ENCODE measurements at places on chromosomes 11 and 22.

- no peak for DNase-seq
These were observed 150.9 kb downstream of the CRYBB2 start for GRCh38 chr22:25370322-25370721.

DNA sequence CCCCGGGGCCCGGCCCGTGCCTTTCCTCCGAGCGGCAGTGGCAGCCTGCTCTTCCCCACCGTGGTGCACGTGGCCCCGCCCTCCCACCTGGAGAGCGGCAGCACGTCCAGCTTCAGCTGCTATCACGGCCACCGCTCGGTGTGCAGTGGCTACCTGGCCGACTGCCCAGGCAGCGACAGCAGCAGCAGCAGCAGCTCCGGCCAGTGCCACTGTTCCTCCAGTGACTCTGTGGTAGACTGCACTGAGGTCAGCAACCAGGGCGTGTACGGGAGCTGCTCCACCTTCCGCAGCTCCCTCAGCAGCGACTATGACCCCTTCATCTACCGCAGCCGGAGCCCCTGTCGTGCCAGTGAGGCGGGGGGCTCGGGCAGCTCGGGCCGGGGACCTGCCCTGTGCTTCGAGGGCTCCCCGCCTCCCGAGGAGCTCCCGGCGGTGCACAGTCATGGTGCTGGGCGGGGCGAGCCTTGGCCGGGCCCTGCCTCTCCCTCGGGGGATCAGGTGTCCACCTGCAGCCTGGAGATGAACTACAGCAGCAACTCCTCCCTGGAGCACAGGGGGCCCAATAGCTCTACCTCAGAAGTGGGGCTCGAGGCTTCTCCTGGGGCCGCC is 11.9 kb downstream of the C22orf31 start:
- no peak for DNase-seq

DNA sequence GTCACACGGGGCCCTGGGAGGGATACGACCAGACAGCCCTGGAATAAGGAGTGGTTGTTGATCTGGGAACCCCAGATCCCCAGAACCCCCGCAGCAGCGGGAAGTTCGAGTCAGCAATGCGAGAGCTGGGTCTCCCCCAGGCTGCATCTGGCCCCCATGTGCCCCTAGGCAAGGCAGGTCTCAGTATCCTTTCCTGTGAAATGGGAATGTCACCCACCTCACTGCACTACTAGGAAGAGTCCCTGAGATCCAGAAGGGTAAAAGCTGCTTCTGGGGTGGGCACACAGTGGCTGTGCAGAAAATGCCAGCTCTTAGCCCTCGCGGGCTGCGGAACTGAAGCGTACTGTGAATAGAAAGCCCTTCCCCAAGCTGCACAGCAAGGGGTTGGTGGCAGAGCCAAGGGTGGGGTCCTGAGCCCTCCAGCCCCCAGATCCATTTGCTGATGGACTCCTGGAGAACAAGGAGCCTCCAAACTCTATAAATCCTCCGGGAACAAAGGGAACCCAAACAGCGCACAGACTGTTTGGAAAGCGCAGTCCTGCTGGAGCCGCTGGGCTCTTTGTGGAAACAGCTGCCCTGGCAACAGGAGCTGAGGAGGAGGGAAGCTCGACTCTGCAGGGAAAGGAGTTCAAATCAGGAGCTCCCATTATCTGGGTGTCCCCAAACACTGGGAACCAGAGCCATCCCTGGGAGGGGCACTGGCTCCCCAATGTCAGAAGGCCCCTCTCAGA is 68.2 kb upstream of the SHISAL1 start:
- DNase-seq: no peak

DNA sequence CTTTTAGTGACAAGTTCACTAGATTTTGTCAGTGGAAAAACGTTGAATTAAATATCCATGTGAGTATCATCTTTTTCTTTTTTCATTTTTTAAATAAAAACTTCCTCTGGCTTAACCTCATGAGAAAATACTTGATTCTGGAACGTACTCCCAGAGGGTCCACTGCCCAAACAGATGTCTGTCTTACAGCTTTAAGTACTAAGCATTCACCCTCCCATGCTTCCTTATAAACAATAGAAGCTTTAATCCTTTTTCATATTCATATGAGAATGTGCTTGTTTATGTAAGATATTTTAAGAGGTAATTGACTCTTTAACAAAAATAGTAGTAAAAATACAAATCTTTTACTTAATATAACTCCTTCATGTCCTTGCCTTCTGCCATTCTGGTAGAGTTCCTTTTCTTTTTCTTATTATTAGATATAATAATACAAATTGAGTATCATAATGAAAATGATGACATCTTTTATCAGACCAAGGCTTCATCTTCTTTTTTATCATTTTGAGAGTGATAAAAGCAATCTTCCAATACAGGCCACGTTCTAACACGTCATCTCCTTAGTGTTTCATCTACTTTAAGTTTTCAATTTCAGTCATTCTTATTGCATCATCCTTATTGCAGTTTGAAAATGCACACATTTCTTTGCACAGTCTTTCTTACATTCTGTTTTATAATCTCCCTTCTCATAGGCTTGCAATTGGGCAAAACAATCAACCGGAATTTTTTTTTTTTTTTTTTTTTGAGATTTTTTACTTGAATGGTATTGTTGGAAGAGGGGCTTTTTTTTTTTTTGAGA is 69.5 kb upstream of the MYO18B start:
- DNase-seq: no peak

GRCh38 chr11:30424844-30425243 is 101.9 kb downstream of the ARL14EP start:
- DNase-seq: no peak

GRCh38 chr22:44086271-44087088 is 62.4 kb downstream of the PARVB start:
- no peak for DNase-seq

DNA sequence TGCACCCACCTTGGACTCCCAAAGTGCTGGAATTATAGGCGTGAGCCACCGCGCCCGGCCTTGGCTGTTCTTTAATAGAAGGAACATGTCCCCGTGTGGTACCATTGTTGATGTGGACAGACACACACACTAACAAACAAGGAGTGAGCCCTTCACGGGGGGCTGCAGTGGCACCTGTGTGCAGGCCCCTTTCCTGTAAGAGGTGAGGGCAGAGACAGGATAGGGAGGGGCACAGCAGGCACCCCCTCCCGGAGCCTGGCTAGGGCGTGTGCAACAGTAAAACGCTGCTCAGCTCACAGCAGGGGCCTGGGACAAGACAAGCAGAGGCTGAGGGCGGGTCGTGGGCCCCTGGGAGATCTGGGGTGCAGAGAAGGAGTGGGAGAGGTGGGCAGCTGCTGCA is 37.8 kb downstream of the GRIK4 start:
- DNase-seq: no peak

GRCh38 chr22:49418943-49419342 is 408.7 kb downstream of the BRD1 start:
- no peak for DNase-seq

- DNase-seq: no peak
These were observed 810.7 kb downstream of the TBC1D22A start for GRCh38 chr22:47573141-47573540.

DNA sequence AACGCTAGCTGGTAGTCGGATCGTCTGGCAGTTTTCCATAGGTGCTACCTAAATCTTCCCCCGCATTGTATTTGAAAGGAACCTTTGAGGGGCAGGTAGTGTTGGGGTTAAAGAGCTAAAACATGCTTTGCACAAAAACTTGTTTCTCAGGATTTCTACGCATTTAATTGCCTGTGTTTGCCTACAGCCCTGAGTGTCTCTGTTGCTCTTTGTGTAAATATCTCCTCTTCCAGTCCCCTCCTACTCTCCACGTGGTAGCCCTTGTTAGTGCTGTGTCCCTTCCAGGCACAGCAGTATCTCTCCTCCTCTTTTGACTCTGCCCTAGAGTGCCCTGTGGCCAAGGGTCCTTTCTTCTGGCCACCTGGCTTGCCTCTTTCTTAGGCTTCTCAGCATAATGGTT is 81.7 kb downstream of the BARX2 start:
- DNase-seq: no peak

GRCh38 chr11:66228521-66228920 is 39.9 kb upstream of the RAB1B start:
- DNase-seq: no peak

GRCh38 chr11:76291576-76292526 is 85.5 kb upstream of the WNT11 start:
- DNase-seq: no peak

DNA sequence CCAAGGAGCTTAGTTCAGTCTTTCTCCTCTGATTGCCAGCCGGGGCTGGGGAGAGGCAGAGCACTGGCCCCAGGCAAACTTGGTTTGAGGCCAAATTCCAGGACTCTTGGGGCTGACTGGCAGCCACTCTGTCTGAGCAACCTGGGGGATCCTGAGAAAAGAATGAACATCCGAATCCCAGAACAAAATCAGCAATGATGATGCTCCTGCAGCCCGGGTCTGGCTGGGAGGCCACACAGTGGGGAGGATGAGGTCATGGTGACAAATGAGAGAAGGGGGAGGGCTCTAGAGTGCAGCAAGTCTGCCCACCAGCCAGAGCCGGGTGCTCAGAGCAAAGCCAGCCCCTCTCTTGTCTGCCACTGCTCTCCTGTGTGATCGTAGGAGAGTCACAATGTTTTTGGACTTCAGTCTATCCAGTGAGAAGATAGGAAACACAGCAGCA is 71.8 kb upstream of the PAX6 start:
- DNase-seq: no peak

GRCh38 chr22:44085743-44086270 is 61.7 kb downstream of the PARVB start:
- peak; percentile 38 for DNase-seq

- no peak for DNase-seq
These were observed 133.4 kb downstream of the BBOX1 start for GRCh38 chr11:27174021-27174420.

- DNase-seq: no peak
These were observed 367.4 kb upstream of the FAT3 start for GRCh38 chr11:91857179-91857578.

DNA sequence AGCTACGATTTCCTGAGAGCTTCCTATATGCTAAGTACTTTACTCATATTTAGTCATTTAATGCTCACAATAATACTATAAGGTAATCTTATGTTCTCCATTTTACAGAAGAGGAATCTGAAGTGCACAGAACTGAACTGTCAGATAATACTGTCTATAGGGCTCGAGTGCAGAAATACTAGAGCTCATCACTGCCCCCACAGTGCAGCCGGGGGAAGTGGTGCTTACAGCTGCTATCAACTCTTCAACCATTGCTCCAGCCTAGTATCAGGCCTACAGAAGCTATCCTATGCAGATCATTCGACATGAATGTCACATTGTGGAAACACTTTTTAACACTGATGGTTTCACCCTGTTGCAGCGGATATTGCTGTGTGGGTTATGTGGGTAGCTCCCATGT is 929.9 kb downstream of the NTM start:
- DNase-seq: no peak

GRCh38 chr11:86586307-86586706 is 86.1 kb downstream of the ME3 start:
- no peak for DNase-seq

- DNase-seq: no peak
These were observed 11.0 kb downstream of the RHBDD3 start for GRCh38 chr22:29256606-29257325.

- DNase-seq: no peak
These were observed 1078.0 kb downstream of the BRD1 start for GRCh38 chr22:48749555-48750227.

DNA sequence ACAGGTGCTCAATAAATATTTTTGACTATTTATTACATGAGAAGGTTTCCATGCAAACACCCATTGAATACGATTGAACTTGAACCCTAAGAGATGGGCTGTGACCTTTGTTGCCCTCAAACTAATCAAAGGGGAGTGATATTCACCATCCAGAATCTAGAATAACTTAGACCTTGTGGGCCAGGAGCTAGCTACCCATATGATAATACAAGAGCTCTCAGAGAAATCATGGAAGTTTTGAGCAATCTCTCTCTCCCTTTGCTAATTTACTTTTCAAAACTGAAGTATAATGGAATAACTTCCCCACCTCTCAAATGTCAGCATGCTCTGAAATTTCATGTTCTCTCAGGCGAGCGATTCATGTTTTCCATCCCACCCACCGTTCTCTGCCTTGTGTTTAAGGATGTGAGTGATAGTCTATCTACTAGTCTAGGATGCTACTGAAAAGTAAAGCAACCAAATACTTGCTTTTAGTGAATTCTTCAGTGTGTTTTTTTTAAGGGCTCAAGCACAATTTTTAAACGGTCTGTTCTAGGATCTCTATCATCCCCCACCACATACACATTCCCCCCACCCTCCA is 33.3 kb downstream of the BARX2 start:
- no peak for DNase-seq

DNA sequence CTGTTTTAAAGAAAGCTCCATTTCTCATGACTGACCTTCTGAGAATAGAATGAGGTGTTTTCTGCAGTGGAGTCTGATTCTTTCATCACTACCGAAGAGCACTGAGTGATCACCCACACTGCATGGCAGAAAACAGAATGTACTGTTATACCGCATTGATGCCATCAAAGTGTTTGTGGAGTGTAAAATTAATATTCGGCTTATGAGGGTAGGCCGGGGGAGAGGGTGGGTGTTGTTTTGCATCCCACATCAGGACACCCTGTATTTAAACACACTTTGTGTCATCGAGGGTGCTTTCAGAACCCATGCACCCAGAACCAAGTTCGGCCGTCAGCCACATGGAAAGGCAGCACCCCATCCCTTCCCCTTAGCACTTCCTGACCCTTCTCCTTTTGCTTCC is 41.3 kb upstream of the ETS1 start:
- peak; percentile 80 for DNase-seq

GRCh38 chr11:125980436-125980835 is 34.6 kb downstream of the VSIG10L2 start:
- DNase-seq: no peak

GRCh38 chr11:93193731-93194130 is 4.1 kb downstream of the SLC36A4 start:
- DNase-seq: no peak

DNA sequence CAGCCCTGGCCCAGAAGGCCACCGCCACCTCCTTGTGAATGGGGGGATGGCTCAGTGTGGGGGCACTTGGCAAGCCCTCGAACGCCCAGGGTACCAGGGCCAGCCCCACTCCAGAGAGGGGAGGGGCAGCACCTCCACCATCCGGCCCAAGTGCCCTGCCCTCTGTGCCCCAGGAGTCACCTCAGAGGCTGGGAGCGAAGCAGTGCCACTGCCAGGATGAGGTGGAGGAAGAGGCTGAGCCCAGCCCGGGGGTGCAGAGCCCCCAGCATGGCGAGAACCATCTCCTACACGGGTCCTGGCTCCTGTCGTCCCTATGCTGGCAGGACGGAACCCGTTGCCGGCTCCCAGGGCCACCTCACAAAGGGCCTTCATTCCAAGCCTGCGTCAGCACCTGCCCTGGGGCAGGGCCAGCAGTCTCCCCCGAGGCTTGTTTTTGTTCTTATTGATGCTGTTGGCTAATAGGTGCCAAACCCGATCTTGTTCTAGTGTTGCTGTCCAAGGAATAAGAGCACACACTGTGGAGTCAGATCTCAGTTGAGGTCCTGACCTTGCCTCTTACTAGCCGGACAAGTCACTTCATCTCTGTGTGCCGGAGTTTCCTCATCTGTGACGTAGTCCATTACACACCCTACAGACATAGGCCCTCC is at the start of gene FREY1:
TSS of gene FREY1 (minus strand) at position 307 of the 647 bp plus-strand sequence. CDS start at position 281, 26 bp downstream.
- no peak for DNase-seq

GRCh38 chr11:83689144-83689780 is 403.1 kb upstream of the CCDC90B start:
- DNase-seq: no peak

GRCh38 chr11:44324749-44325525 is 15.0 kb upstream of the ALX4 start:
- DNase-seq: no peak

GRCh38 chr11:106733635-106734034 is 284.6 kb downstream of the GUCY1A2 start:
- DNase-seq: no peak

- no peak for DNase-seq
These were observed 20.2 kb downstream of the AMOTL1 start for GRCh38 chr11:94788396-94788795.

- no peak for DNase-seq
These were observed 2.2 kb upstream of the TRIM3 start for GRCh38 chr11:6475936-6476335.

Data from CD4-positive, alpha-beta T cell treated with Interleukin-2 at 100 ng/mL for 4 hours (primary cell).